Adrenal gland (tissue), 19 donors: ENCODE measurements at places on chromosomes 11 and 22. TPM values are rescaled to one million over a fixed set of nuclear protein-coding genes. Genes with fewer than 3 reads are reported as not detected.
A peak's percentile ranks its signal among the peaks of the same experiment; 100 is the strongest.

DNA sequence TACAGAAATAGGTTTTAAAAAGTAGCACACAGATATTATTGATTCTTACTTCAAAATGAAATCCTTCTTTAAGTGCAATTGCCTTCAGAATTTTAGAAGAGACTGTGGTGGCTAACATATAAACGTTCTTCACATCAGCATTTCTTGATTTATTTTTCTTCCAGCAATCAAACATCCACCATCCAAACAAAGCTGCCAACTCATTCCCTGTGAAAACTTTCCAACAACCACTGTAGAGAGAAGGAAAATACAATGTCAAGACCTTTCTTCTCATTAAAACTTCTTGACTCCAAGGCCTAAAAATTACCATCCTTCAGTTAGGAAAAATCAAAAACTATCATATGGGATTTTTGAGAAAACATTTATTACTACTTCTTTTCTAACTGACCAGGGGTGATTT, 34.0 kb upstream of the P4HA3 start:
- DNase-seq: no peak

DNA sequence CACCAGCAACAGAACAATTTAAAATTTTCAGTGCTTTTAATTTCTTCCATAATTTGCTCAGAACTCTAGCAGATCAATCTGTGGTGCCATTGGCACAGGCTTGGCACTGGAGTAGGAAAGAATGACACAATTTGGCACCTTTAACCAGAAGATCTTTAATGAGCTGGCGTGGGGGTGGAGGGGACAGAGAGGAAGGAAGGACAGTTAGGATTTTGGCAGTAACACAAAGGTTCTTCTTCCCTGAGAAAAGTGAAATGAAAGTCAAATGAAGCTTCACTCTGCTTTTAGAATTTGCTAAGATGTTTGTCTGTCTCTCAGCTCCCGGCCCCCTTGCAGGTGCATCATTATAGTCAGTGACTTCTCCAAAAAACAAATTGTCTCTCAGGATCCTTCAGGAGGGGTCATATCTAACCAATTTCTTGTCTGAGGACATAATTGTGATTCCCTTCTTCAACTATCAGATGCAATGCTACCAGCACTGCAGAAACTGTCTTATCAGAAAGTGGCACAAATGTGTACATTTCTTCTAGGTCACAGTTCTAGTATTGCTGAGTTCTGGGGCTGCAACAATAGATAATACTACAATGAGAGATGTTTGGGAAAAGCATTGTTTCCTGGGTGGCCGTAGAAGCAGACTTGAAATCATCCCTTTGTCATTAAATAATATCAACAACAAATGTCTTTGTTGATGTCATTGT, 66.8 kb downstream of the CSTPP1 start:
- DNase-seq: peak; percentile 73

MOV10L1 gene
- total RNA-seq: 0.39 TPM

DNA sequence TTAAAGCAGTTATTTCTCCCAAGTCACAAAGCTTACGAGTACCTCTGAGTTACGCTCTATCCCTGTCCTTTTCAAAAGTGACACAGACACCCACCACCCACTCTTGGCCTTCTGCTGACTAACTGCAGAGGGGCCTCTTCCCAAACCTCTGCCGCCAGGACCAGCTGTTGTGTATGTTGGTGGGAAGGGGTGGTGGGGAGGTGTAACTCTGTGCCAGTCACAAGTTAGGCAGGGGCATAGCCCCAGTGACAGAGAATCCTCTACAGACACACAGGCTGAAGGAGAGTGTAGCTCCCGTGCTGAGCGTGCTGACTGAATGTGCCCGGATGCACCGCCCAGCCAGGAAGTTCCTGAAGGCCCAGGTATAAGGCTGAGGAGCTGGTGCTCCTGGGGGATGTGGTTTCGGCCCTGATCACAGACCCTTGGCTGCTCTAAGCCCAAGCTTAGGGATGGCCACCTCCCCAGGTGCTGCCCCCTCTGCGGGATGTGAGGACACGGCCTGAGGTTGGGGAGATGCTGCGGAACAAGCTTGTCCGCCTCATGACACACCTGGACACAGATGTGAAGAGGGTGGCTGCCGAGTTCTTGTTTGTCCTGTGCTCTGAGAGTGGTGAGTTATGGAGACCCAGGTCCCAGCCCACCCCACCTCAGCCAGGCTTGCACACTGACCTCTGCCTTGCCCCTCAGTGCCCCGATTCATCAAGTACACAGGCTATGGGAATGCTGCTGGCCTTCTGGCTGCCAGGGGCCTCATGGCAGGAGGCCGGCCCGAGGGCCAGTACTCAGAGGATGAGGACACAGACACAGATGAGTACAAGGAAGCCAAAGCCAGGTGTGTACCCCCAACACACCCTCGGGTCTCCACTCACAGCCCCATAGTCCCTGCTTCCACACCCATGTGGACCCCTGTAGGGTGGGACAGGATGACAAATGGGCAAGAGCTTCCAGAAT, 4.9 kb downstream of the RIC8A start:
- peak; percentile 18 for DNase-seq

DNA sequence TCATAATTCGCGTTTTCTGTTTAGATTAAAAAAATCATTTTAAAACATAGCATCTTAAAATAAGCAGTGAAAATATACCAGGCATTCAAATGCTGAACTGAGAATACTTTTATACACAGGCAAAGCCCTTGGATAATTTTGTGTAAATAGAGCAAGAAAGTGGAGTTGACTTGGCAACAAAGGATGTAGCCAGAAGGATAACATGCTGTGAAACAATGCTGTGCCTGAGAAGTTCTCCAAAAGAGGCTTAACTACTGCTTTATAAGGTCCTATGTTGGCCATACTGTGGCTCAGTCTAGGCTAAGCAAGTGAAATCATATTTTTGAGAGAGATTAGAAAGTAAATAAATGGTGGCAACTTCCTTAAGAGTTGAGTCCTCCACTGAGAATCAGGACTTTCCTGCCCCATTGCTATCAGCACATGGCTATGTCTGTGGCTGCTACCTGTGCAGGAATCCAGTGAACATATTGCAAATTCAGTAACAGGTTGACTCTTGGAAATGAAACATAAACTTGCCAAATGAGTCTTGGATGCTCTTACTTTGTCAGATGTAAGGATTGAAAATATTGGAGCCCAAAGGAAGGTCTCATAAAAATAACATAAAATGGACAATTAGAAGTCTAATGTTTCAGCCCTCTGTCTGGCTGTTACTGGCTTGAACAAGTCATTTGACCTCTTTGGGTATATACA, 448.9 kb downstream of the LRRC4C start:
- DNase-seq: no peak

- DNase-seq: no peak
Observed at GRCh38 chr11:61787928-61788491, 4.4 kb downstream of the TMEM258 start.

HEPHL1 gene
- total RNA-seq: not detected

OR8D1 gene
- not detected for total RNA-seq

DNA sequence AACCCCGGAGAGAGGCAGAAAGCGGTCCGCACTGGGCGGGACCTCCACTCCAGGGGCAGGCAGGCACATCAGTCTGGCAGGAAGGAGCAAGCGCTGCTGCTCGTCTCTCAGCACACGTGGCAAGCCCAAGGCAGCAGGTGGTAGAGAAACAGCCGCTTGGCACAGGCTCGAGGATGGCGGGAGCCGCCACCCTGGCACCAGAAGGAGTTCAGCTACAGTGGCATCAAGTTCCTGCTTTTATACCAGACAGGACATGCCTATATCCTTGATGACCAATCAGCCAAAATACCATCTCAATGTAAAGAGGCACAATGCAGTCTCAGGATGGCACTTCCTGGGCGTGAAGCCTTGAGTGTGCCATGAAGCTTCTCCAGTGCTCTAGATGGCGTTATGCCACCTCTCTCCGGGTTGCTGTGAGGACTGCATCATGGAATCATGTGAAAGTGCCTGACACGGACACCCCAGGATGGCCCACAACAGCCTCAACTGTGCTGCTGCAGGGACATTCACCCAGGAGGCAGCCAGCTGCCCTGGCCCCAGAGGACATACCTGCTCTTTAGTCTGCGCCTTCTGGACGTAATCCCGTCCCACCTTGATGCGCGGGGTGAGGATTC, 64.8 kb downstream of the APOL1 start:
- DNase-seq: no peak

DNA sequence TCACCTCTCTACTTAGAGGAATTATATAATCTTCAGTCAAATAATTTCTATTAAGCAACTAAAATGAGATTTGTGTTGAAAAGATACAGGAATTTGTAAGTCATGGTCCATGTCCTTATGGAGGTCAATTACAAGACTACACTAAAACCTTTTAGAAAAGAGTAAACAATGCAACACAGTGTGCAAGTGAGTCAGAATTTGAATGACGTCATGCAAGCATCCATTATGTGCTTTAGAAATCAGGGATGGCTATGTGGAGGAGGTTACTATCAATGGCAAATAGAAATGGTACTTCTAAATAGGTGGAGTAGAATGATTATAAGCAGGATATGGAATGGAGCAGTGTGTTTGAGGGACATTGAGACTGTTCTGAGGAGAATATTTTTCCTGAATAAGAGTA, 16.6 kb downstream of the OR10D3 start:
- no peak for DNase-seq

DNA sequence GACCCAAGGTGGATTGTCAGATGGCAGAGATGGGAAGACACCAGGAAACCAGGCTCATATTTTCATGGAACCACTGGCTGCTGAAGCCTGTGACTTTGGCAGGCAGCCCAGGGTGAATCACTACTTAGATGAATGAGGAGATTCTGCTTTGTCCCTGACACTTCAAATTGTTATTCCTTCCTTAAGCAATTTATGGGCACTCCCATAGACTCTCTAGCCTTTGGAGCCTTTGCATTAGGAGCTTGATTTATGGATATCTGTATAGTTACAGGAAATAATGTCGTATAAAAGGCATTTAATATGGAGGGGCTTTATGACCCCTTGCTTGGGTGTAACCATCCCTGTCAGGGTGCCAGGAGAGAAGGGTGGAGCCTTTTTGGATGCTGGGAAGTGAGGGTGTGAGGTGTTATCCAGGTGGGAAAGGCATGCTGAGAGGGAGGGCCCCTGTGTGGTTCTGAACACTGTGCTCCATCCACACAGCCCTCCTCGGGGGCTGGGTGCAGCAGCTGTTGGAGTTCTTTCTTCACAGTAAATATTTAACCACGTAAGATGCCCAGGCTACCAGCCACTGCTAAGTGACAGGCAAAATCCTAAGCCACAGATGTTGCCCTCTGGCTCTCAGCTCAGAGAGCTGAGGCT, 35.3 kb downstream of the IL18 start:
- peak; percentile 95 for DNase-seq

- no peak for DNase-seq
Observed at GRCh38 chr11:46381819-46382645, 563 bp downstream of the MDK start.

DNA sequence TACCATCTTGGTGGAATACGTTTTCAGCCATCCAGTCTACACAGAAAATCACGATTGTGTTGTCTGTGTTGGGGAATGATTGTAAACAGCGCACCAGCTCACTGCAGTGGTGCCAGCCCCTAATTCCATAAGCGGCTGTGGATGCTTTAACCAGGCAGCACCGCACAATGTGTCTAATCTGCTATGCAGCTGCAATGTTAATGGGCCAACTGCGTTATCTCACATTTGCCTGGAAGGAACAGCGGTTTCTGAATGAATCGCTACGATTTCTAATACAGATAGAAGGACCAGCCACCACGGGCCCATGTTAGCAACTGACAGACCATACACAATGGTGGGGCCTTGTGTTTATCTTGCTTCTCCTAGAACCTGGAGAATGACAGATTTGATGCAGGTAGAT, 384.5 kb upstream of the KIRREL3 start:
- DNase-seq: no peak

RASSF7 gene
- 10.1 TPM for total RNA-seq

BCR gene
- total RNA-seq: 58.8 TPM

RFPL3 gene
- not detected for total RNA-seq

GRCh38 chr11:67119585-67120391, 725 bp downstream of the KDM2A start:
- DNase-seq: peak; percentile 27

POLD3 gene
- total RNA-seq: 6.4 TPM

DNA sequence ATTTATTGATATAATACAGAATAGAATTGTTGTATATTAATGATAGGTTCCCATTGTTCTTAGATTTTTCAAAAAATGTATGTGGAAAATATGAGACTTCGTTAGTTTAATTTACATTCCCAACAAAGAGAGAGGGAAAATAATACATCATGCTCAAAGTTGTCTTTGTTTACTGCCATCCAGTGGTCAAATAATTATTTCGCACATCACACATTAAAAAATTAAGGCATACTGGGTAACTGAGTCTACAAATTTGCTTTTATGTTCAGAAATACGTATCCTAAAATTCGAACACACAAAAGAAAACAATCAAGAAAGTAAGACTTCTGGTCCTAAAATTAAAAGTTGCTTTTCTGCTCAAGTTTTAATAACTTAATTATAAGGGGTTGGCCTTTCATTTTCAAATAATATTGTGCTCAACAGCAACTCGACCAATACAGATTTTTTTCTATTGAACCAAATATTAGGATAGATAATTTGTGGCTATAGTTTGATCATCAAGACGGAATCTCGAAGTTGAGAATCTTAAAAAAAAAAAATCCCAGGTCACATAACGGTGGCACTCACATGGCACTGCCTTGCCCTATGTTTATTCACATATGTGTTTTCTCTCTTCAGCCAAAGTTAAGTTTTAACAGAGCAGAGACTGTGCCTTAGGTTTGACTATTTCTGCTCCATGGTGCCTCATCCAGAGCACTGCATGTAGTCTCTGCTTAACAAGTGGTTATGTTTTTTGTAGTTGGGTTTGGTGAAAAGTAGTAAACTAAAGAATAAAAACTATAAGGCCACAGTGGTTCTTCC, 12.3 kb downstream of the PDGFD start:
- no peak for DNase-seq

GRK3 gene
- 6.7 TPM for total RNA-seq

- no peak for DNase-seq
Observed at GRCh38 chr11:103344886-103345285, 235.7 kb downstream of the DYNC2H1 start.

- DNase-seq: no peak
Observed at GRCh38 chr11:92253945-92254344, 29.3 kb downstream of the FAT3 start.

DNA sequence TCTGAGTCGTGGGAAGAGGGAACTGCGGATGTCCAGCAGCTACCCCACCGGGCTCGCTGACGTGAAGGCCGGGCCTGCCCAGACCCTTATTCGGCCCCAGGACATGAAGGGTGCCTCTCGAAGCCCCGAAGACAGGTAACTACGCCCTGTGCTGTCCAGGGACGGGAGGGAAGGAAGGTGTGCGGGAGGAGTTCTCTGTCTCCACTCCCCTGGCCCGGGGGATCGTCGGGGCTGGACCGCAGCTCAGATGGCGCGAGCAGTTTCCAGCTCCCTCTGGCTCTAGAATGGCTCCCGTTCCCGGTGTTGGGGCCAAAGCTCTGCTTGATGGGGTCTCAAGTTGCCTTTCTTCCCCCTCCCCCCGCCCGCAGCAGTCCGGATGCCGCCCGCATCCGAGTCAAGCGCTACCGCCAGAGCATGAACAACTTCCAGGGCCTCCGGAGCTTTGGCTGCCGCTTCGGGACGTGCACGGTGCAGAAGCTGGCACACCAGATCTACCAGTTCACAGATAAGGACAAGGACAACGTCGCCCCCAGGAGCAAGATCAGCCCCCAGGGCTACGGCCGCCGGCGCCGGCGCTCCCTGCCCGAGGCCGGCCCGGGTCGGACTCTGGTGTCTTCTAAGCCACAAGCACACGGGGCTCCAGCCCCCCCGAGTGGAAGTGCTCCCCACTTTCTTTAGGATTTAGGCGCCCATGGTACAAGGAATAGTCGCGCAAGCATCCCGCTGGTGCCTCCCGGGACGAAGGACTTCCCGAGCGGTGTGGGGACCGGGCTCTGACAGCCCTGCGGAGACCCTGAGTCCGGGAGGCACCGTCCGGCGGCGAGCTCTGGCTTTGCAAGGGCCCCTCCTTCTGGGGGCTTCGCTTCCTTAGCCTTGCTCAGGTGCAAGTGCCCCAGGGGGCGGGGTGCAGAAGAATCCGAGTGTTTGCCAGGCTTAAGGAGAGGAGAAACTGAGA, 1.4 kb downstream of the ADM start:
- peak; percentile 27 for DNase-seq
